ENCODE measurements at places on chromosomes 12 and 14. TPM values are rescaled to one million over a fixed set of nuclear protein-coding genes. Genes with fewer than 3 reads are reported as not detected.

- DNase-seq = no peak
These were observed 186.5 kb downstream of the CHST11 start for GRCh38 chr12:104643093-104643818.

DNA sequence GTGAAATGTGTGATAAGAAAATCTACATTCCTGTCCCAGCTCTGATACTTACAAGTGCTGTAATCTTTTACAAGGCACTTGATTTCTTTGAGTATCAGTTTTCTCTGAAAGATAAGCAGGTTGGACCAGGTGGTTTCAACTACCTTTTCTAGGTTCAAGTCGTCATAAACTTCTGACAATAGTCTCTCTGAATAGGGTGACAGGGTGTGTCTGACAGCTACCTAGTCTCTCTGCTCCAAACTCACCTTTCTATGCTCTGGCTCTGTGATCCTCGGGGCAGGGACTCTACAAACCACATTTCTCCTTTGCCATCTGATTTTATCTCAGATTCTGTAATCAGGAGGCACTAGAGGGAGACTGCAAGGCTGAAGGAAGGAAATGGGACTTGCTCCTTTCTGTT, 137.7 kb upstream of the SYT1 start:
- DNase-seq = no peak

GRCh38 chr12:1108276-1108675, 117.3 kb downstream of the ERC1 start:
- DNase-seq = no peak

GRCh38 chr12:116423094-116423493, 136.1 kb upstream of the MAP1LC3B2 start:
- no peak for DNase-seq

Gene CMKLR1
- 8.8 TPM for total RNA-seq

Gene RAD51AP1
- total RNA-seq = 1.4 TPM

Gene KIF26A
- 11.8 TPM for total RNA-seq

DNA sequence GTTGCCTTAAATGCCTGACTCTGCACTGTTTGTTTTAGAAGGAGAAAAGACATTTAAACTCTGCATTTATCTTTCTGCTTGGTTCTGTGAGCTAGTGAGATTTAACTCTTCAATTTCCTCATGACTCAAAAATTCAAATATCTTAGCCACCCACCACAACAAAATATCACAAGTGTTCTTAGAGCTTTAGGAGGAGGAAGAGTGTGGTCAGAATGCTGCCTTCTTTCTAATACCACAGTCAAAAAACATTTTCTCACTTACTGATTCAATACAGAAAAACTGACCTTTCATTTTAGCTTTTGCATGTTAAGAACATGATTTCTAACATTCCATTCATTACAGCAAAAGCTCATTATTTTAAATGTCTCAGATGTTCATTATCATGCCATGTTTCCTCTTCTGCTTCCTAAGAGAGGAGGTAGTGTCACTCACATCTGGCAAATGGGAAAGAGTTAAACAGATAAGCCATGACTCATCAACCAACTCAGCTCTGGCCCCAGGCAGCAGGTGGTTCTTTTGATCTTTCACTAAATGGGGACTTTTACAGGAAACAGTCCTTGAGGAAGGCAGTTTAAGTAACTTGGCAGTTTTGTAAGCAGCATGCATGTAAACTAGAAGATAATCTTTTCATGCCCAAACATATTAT, 56.4 kb upstream of the RNU6-8 start:
- no peak for DNase-seq

DNA sequence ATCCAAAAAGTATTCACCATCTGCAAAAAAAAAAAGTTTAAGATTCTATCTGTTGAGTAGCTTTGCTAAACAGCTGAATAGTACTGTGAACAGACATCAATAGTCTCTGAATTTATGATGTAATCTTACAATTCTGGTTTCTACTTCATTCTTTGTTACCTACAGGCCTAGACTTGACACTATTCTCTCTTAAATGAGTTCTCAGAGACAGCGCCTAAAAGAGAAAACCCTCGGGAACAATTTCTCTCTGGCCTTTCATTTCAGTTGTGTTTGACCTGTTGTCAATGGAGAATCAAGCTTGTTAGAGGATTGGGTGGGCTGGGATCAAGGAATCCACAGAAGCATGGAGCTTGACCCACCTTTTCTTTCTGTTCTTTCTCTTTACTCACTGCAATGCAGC, 5.9 kb upstream of the TWF1 start:
- no peak for DNase-seq

- DNase-seq = no peak
These were observed 1459.6 kb upstream of the TMEM132C start for GRCh38 chr12:126807312-126807865.

Gene HRK
- total RNA-seq = 0.38 TPM

GRCh38 chr12:59768031-59768430, 172.2 kb downstream of the SLC16A7 start:
- DNase-seq = no peak

DNA sequence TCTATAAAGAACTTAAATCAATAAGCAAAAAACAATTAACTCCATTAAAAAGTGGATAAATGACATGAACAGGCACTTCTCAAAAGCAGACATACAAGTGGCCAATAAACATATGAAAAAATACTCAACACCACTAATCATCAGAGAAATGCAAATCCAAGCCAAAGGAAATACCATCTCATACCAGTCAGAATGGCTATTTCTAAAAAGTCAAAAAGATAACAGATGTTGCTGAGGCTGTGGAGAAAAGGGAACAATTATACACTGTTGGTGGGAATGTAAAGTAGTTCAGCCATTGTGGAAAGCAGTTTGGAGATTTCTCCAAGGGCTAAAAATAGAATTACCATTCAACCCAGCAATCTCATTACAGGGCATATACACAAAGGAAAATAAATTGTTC, 234.5 kb upstream of the PLXNC1 start:
- no peak for DNase-seq

GRCh38 chr14:64880221-64881121, 764 bp upstream of the SPTB start:
- peak; percentile 59 for DNase-seq

DNA sequence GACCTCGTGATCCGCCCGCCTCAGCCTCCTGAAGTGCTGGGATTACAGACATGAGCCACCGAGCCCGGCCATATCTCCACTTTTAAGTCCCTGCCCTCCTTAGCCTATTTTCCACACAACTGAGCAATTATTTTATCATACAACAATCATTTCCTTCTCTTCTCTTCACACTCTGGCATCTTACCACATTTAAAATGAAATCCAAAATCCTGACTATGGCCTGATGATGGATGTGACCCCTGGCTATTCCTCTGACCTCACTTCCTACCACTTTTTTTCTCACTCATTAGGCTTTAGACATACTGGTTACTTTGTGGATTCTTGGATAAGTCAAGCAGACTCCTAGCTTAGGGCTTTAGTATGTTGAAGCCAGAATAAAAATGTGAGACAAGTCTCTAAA, 21.9 kb upstream of the EID3 start:
- DNase-seq = no peak

GRCh38 chr14:92553438-92553837, 39.9 kb downstream of the RIN3 start:
- no peak for DNase-seq

DNA sequence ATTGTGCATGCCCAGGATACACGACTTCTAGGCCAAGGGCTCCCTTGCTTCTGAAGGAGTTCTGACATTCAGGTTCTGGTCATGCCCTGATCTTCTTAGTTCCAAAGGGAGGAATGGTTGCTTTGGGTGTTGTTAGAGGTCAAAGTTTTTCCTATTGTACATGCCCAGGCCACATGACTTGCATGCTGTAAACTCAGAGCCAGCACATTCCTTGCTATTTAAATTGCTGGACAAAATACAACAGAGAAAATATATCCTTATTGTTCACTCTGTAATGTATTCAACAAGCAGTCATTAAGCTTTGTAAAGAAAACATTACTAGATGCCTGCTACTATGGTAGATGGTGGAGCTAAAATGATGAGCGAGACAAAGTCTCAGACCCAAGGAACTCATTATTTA, 71.2 kb upstream of the COCH start:
- DNase-seq = no peak

DNA sequence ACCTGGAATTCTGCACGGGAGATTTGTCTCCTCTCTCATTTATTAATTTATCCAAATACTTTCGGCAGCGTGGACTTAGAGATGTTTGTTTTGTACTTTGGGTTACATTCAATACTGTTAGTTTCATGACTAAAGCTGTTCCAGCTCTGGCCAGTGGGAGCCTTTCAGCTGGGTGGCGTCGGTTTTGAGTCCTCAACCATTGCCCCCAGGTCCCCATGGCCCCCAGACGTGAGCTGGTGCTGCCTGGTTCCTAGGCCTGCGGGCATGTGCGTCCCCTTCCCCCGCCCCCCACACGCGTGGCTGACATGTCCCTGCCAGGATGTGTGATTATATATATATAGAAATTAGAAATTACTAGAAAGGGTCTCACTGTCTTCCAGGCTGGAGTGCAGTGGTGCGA, 48.2 kb downstream of the KIF26A start:
- no peak for DNase-seq

Gene ARL6IP4
- total RNA-seq = 130 TPM

Gene WNT5B
- total RNA-seq = 3.9 TPM

DNA sequence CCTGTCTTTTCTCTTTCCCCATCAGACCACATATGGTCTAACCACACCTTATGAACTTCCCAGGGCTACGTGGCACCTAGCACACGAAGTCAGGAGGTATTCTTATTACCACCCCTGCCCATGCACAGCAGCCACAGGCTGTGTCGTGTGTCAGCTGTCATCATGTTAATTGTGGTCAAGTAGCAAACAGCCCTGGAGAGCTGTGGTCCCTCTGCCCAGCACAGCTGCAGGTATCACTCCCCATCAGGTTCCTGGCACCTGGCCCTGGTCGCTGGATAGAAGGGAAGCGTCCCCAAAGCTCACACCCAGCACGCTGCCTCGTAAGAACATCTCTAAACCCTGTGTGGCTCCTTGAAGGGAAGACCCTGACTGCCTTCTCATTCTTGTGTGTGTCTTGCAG, 45.4 kb downstream of the CLMN start:
- peak; percentile 7 for DNase-seq

DNA sequence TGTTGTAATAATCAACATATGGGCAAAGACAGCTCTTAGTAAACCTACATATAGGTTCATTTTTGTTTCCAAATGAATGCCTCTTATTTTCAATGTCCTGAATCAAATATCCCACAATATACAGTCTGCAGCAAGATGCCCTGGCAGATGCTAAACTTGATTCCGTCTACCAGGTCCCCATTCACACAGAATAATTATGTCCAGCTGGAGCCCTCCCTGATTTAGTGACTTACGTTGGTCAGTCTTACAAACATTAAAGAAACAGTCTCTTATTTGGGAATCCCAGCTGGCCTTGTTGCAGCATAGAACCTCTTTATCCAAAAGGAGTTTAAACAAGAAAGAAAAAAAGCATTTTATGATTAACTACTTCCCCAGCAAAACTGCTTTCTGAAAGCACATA, 82.7 kb upstream of the BMP4 start:
- no peak for DNase-seq

DNA sequence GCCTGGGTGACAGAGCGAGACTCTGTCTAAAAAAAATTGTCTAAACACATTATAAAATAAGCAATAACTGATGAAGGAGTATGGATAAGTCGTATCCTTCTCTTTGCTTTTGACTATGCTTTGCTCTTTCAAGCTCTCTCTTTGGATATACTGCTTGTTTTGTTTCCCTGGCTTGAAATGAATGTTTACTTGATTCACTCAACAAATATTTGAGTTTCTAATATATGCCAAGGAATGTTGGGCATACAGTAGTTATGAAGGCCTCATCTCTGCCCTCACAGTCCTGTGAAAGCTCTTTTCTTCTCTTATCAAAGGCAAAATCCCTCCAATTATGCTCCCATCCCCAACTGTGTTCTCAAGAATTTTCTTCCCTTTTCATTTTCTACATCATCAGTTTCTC, 123.5 kb downstream of the PTPRR start:
- no peak for DNase-seq

DNA sequence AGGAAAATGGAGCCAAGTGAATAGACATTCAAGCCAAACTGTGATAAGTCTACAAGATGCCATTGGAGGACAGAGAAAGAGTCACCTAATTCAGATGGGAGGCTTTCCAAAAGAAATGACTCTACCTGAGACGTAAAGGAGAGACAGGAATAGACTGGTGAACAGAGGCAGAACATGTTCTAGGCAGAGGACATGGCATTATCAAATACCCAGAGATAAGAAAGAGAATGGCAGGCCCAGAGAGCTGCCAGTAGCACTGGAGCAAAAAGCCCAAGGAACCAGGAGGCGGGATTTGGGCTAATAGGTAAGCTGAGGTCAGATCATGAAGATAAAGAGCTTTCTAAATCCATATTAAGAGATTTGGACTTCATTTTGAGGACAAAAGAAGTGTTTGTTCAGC, 207.1 kb downstream of the AKAP6 start:
- DNase-seq = no peak

- DNase-seq = no peak
These were observed 41.9 kb downstream of the MMAB start for GRCh38 chr12:109531411-109531810.

Gene RNF212B
- not detected for total RNA-seq

Gene SLC25A47
- total RNA-seq = not detected

GRCh38 chr12:86948851-86949250, 692.7 kb upstream of the MGAT4C start:
- no peak for DNase-seq

Gene SCN8A
- 0.32 TPM for total RNA-seq

Gene GALNT9
- not detected for total RNA-seq

Gene MYO1H
- total RNA-seq = 0.21 TPM

Gene KCNA5
- total RNA-seq = 1.5 TPM

GRCh38 chr14:32473464-32473855, 144.4 kb downstream of the AKAP6 start:
- peak; percentile 60 for DNase-seq

Gene SPIC
- not detected for total RNA-seq

GRCh38 chr12:89736995-89737394, 28.4 kb upstream of the ATP2B1 start:
- no peak for DNase-seq

Gene COX8C
- total RNA-seq = not detected

DNA sequence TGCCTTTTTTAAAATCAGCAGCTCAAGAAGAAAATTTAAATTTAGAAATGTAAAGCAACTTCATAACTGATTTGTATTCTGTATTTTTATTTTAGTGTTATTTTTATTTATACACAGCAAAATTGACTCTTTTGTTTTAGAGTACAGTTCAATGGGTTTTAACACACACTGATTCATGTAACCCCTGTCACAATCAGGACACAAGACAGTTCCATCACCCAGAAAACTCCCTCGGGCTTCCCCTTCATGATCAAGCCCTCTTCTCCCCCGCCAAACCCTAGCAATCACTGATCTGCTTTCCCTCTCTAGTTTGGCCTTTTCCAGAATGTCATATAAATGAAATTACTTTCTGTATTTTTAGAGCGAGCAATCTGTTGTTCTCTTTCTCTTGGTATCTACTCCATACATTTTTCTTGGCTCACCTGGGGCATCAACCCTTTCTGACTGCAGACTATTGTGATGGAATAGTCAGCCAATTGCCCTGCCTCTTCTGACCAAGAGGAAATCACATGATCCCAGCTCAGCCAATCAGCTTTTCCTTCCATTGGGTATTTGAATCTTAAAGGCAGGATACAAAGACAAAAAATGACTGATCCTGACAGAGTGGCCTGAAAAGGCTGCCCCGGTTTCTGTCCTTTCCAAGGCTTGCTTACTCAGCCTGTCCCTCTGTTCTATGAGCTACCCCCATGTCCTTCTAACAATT, 5.3 kb downstream of the SLC5A8 start:
- no peak for DNase-seq

- DNase-seq = no peak
These were observed 64.1 kb upstream of the OTX2 start for GRCh38 chr14:56874375-56874774.

Measured in heart left ventricle (tissue), 16 donors.